Anterior cingulate cortex (tissue), 58 donors: ENCODE measurements at places on chromosomes 12 and 14.

DNA sequence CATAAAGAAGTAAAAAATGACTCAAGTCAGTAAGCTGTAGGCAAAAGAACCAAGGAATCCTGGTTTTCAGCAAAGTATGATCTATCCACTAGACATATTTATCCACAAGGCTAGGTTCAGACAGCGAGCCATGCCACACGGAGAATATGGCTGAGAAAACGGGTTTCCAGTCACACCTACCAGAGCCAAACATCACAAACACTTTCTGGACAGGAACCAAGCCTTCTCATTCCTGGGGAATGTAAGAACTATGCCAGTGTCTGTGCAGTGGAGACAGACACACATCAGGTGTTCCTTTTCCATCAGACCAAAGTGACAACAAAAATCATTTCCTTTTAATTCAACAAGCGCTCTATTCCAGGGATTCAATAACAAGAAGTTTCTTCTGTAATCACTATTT, 41.1 kb downstream of the AREL1 start:
- no peak for DNase-seq

- DNase-seq, result no peak
Observed at GRCh38 chr14:88023658-88024187, 18.8 kb downstream of the GPR65 start.

DNA sequence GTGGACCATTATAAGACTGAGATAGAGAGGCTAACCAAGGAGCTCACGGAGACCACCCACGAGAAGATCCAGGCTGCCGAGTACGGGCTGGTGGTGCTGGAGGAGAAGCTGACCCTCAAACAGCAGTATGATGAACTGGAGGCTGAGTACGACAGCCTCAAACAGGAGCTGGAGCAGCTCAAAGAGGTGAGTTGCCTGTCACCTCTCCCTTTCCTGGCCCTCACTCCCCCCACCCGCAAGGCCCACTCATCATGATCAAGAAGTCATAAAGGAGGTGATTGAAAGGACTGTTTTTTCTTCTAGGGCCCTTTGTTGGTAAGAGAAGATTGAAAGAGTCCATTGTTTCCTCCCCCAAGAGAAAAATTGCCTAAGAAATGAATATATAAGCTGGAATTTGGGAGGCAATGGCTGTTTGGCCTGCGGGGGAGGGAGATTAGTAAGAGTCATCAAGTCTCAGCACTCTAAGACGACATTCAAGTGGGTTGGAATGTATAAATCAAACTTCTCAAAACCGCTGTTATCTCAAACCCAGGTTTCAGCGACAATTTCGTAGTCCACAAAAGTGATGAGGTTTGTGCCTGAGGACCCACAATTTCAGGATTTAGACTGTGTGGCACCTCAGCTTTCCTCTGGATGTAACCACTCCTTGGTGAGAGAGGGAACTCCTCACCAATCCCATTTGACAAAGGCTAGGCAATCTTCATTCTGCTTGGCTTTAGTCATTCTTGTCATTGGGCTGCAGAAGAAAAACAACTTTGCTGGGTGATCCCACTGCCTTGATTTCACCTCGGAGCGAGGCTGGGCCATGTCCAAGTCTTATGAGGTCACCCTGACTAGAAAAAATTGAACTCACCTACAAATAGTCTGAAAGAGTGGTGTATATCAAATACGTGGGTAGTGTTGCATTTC, 966 bp downstream of the BICD1 start:
- DNase-seq, result no peak

- no peak for DNase-seq
Observed at GRCh38 chr14:22052795-22053194, 379.2 kb upstream of the OR4E1 start.

GRCh38 chr12:96327889-96328288, 72.3 kb downstream of the CDK17 start:
- DNase-seq, result no peak

DNA sequence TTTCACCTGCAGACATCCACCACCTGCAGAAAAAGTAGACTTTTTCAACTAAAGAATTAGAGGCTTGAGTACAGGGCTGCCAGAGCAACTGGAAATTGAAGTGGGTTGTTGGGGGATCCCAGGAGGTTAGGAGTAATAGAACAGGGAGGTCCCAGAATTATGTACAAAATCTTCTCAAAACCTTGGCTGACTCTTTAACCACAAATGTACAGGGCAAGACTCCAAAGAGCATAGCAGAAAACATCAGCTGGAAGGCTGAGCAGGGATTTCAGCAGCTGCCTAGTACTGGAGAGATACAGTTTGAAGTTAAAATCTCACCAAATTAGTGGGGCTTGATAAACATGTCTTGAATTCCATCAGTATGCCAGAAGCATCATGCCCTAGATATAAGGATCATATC, 191.6 kb downstream of the CRADD start:
- no peak for DNase-seq

DNA sequence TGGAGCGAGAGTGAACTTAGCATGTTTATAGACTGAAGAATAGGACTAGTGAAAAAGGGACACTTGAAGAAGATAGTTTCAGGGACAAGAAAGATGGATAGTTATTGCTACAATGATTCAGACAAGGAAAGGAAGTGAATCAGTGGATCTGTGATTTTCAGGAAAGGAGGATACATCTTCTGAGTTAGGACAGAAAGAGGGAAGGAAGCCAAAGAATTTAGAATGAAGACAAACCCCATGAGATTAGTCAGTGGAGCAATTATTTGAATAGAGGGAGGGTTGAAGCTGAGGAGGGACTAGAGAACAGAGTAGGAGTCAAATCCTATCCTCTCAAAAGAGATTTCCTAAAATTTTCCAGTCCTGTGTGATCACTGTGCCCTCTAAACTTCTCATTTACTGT, 282.7 kb downstream of the AKAP6 start:
- no peak for DNase-seq

DNA sequence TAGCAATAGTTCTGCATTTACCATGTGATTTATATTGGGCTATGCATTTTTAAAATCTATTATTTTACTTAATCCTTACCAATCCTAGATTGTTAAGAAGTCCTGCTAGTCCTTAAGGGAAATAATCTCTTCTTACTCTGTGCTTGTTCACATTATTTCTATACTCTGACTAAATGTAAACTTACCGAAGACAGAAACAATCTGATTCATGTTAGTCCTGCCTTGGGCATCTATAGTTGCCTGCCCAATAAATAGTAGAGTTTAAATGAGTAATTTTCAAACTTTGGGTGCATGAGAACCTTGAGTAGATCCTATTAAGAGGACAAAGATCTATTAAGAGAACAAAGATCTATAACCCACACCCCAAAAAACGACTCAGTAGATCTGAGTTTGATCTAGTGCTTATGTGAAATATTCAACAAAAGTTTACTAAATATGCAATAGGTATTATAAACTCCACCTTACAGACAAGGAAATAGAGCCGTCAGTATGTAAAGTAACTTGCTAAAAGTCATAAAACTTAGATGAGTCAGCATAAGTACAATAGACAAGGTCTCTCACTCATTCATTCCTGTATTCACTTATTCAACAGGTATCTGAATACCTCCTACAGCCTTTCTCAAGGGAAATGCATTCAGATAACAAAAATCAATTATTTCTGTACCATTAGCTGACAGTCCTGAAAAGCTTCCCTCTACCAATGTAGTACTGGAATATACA, 127.6 kb downstream of the PAWR start:
- DNase-seq, result no peak

DNA sequence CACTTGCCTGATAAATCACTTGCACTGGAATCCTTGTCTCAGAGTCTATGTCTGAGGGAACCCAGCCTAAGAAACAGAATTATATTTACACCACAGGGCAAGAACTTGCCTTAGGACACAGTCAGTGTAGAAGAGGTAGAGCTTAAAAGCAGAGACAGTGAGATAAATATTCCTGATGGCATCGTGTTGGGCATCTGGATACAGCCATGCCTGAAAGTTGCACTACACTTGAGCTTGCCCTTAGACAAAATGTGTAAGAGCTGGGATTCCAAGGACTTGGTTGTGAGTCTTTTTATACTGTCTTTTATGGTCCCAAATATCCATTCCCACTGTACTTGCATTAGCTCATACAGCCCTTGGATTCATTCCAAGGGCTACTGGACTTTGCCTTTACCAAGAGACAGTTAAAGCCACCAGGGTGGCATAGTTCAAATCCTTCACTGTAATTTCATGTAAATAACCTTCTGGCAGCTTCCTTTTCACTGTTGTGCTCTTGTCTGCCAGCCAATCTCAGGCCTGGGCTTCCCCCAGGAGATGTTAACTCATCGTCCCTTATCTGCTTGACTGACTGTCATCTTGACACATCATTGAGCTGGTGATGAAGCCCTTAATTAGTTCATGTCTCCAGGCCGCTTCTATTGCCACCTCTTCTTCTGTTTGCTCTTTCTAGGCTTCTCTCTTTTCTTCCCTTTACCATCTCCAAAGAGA, 577.9 kb upstream of the TBX3 start:
- DNase-seq, result no peak

- DNase-seq, result peak; percentile 50
Observed at GRCh38 chr14:41606532-41607303, at the start of gene LRFN5. LRFN5 (plus strand) TSS chr14:41606876.

GRCh38 chr14:21866479-21866878, 192.9 kb upstream of the OR4E1 start:
- DNase-seq, result no peak

DNA sequence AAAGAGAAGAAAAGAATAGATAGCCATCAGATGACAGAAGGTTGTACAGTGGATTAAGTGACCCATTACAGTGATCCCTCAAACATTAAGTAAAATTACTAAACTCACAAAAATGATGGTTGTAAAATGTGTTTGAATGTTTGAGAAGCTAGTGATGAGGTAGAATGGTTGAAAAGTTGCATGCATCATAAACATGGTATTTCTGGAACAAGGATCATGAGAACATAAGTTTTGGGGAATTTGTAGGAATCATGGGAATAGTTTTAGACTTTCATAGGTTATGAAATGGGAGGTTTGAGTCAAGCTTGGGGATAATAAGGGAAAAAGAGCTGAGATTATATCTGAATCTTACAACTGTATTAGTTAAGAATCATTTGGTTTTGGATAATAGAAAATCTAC, 34.1 kb upstream of the NEDD1 start:
- no peak for DNase-seq

GRCh38 chr12:108618079-108618952, 15.4 kb downstream of the SELPLG start:
- peak; percentile 67 for DNase-seq

DNA sequence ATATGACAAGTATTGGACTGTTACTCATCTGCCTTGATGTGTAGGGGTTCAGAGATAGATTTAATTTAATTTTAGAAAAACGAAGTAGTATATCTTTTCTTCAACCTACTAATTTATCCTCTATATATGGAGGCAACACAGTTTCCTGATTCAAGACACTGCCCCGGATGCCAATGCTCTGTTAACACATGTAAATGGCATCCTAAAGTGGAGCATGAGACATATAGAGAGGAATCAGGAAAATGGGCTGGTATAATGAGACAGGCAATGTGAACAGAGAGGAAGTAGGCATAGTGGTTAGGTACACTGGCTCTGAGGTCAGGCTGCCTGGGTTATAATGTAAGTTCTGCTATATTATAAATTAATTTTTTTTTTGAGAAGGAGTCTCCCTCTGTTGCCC, 85.6 kb downstream of the OTOGL start:
- DNase-seq, result no peak

GRCh38 chr12:5230156-5230555, 186.5 kb downstream of the KCNA5 start:
- DNase-seq, result no peak

DNA sequence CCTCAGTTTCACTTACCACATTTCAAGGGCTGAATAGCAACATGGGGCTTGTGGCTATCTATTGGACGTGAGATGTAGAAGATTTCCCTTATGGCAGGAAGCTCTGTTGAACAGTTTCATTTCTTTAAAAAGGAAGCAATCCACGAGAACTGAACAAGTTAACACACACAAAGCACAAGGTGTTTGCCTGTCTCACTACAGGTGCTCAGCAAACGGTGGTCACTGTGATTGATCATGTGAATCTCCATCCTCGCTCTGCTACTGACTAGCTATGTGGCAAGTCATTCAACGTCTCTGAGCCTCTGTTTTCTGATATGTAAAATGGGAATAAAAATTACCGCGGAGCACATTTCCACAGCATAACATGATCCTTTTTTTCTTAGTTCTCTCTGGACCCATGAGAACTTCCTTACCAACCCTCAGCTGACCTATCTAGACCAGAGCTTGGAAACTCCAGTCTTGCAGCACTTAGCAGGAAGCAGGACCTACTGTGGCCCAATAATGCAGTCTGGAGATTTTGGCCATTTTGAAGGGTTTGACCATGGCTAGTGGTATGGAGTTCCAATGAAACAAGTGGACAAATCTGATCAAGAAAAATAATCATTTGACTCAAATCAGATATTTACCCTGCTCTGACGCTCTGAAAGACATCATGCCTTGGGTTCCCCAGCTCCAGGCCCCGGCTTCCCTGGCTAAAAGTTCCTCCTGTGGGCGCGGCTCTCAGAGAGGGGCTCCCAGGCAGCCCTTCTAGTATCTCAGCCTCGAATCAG, 278.8 kb downstream of the ZFP36L1 start:
- no peak for DNase-seq

GRCh38 chr14:61803755-61804154, 41.5 kb downstream of the SNAPC1 start:
- DNase-seq, result no peak

GRCh38 chr12:14776236-14776961, 26.9 kb downstream of the WBP11 start:
- DNase-seq, result no peak

- DNase-seq, result no peak
Observed at GRCh38 chr14:92360651-92361370, 37.8 kb downstream of the SLC24A4 start.

DNA sequence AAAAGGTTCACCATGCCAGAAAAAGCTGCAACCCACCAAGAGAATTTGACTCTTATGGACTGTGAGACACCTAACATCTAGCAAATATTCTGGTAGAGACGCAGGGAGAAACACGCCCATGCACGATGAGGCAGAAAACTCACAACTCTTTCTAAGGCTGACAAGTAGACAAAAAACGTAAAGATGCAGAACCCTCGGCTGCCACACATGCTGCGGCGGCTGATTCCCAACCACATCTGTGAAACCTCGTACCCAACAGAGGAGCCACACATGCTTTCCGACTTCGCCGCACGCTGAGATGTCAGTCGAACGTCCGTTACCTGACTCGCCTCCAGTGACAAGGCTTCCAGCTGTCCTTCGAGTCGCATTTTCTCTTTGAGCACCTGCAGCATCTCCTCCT, 21.8 kb downstream of the GOLGA3 start:
- peak; percentile 61 for DNase-seq
